ENCODE measurements at places on chromosomes 7 and 10.

DNA sequence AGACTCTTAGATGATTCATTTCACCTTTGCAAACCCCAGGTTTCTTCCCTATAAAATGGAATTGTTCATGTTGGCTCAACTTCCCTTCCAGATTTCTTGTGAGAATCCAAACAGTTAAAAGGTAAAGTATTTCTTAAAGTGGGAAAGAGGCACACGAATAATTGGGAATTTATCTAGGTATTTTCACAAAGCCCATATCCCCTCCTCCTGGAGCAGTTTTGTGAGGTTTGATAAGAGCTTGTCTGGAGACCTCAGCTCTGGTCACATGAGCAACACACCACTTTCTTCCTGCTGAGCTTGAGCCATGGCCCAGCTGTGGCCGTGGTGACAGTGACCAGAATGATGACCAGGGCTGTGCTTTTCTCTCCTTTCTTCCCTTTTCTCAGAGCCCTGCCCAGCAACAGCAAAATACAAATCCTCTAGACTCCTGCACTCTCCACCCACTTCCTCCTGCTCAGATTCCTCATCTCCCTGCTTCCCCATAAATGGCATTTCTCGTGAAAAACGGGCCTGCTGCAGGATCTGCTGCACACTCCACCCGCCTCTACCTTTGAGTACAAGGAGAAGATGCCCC, 87.7 kb downstream of the PIK3CG start:
- no peak for DNase-seq

GRCh38 chr10:102283488-102283887, 38.2 kb downstream of the GBF1 start:
- DNase-seq = no peak

- peak; percentile 76 for DNase-seq
Measured at GRCh38 chr10:69684020-69684980, 54.3 kb downstream of the FAM241B start.

DNA sequence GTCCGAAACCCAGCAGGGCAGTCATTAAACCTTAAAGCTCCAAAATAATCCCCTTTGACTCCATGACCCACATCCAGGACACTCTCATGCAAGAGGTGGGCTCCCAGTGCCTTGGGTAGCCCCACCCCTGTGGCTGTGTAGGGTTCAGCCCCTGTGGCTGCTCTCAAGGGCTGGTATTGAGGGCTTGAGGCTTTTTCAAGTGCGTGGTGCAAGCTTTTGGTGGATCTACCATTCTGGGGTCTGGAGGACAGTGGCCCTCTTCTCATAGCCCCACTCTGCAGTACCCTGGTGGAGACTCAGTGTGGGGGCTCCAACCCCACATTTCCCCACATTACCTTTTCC, 50.5 kb downstream of the RSBN1L start:
- DNase-seq = no peak

DNA sequence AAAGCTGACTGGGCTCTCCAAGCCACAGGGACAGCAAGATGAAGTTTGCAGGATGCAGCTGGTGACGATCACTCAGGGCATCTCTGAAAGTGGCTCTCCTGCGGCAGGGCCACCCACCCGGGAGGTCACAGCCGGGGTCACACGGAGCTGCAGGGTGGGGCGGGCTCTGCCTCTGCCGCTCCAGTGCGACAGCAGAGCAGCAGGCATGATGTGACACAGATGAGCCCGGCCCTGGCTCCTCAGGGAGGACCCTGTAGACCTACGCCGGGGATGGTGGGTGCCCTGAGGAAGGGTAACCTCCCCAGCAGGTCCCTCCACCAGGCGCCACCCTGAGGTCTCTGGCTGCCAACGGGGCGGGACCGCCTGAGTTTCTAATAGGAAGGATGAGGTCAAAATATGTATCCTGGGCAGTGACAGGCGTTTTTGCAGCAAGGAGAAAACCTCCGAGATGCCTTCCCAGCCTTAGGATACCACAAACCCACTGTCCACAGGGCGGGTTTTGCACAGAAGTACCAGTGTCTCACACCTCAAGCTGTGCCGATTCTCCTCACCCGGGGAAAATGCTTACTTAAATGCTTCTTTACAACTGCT, 114.8 kb upstream of the DIP2C start:
- no peak for DNase-seq

GRCh38 chr10:48804740-48805182, 120.1 kb downstream of the WDFY4 start:
- no peak for DNase-seq
